Type B pancreatic cell (in vitro differentiated cells): ENCODE measurements at places on chromosomes 12 and 14. TPM values are rescaled to one million over a fixed set of nuclear protein-coding genes. Genes with fewer than 3 reads are reported as not detected.

RFLNA gene
- 19.7 and 57.4 TPM in 2 replicates for total RNA-seq

CRADD gene
- total RNA-seq = 6.4 and 8.1 TPM in 2 replicates

TXNDC16 gene
- 6.3 and 17.2 TPM in 2 replicates for total RNA-seq

PYM1 gene
- 28.0 and 33.7 TPM in 2 replicates for total RNA-seq

ATXN2 gene
- total RNA-seq = 63.4 and 80.9 TPM in 2 replicates
